ENCODE measurements at places on chromosomes 3 and 15.

- DNase-seq, result no peak
These were observed 12.3 kb downstream of the THBS1 start for GRCh38 chr15:39593071-39593655.

GRCh38 chr15:77025941-77026411, 31.1 kb downstream of the PSTPIP1 start:
- no peak for DNase-seq

DNA sequence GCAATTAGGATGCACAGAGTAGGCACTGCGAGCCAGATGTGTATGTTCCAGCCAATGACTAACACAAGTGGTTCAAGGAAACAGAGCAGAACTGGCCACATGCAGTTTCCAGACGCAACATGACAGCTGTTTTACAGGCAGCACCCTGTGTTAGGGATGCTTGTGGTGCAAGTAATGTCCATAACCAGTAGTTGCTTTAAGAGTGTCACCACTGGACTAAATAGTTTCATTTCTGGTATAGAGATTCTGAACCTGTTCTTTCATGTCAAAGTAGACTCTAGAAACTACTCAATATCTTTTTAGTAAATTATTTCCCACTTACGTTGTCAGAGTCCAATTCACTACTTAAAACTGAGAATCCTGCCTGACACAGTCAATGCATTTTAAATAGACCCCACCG, 14.5 kb upstream of the LPP start:
- DNase-seq, result no peak

DNA sequence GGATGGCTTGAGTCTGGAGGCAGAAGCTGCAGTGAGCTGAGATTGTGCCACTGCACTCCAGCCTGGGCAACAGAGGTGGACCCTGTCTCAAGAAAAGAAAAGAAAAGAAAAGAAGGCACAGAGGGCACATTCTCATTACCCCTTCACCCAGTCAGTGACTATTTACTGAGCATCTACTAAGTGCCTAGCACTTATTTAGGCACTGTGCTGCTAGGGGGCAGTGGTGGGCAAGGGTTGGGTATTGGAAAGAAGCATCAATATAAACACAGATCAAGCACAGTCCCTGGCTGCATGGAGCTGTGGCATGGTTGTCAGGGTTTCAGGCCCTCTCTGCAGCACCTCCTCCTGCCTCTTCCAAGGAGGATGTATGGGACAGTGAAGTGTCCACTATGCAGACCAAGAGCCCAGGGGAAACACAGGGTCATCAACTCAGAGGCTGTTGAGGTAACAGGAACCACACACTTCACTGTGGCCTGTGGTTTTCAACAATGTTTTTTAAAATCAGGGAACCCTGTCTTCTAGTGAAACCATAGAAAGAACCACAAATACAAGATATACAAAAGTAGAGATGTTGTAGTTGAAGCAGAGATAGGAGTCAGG, 138.5 kb downstream of the RAB11A start:
- DNase-seq, result no peak

GRCh38 chr3:72768481-72768880, 79.8 kb downstream of the SHQ1 start:
- DNase-seq, result no peak

GRCh38 chr15:67092752-67093503, 27.5 kb downstream of the SMAD3 start:
- no peak for DNase-seq

DNA sequence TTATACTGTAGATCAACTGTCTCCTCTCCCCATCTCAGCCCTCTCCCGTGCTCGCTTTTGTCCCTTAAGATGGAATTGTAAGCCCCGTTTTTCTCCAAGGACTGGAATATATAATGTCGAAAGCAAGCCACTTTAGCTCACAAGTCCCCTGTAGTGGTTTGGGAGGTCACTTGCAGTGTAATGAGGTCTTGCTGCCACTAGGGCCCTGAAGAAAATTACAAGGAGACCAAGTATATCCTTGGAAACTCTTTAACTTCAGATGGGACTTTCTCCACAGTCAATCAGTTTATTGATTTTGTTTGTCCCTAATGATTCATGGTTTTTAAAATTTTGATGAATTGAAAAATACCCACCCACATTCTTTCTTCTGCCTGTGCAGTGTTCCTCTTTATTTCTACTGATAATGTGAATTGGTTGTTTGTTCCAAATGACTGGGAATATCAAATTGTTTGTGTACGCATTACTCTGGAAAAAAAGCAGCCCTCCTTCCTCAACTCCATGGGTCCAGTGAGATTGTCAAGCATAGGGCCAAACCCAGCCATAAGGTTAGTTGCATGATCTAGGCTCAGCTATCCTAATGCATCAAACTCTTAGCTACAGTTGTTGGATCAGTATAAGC, 294.8 kb downstream of the MCTP2 start:
- no peak for DNase-seq

GRCh38 chr3:84965141-84965540, 6.4 kb downstream of the CADM2 start:
- peak; percentile 63 for DNase-seq

GRCh38 chr3:186691676-186692075, 25.5 kb upstream of the KNG1 start:
- no peak for DNase-seq

GRCh38 chr3:78519281-78519680, 1248.5 kb downstream of the ROBO1 start:
- no peak for DNase-seq

GRCh38 chr15:76340803-76341365, 4.3 kb downstream of the ISL2 start:
- DNase-seq, result no peak

GRCh38 chr15:52104532-52105004, 8.0 kb downstream of the BCL2L10 start:
- DNase-seq, result no peak

GRCh38 chr15:65363306-65363705, 14.5 kb downstream of the IGDCC3 start:
- no peak for DNase-seq

GRCh38 chr3:72004749-72005292, 219.9 kb upstream of the PROK2 start:
- no peak for DNase-seq

- no peak for DNase-seq
These were observed 187.2 kb downstream of the CACNA2D3 start for GRCh38 chr3:54309601-54310000.

- DNase-seq, result no peak
These were observed 12.7 kb downstream of the TMPRSS7 start for GRCh38 chr3:112047264-112047663.
